ENCODE measurements at places on chromosomes 16 and 17. TPM values are rescaled to one million over a fixed set of nuclear protein-coding genes. Genes with fewer than 3 reads are reported as not detected.

RASL10B gene
- not detected for total RNA-seq

SNX11 gene
- total RNA-seq = 35.7 TPM

MYO15B gene
- 188 TPM for total RNA-seq

SKAP1 gene
- not detected for total RNA-seq

PRSS36 gene
- total RNA-seq = 0.87 TPM

RPL23 gene
- total RNA-seq = 89.8 TPM

MYOCD gene
- total RNA-seq = 38.5 TPM

KRTAP4-1 gene
- total RNA-seq = not detected

ZNF624 gene
- total RNA-seq = not detected

TMEM11 gene
- total RNA-seq = 2.3 TPM

OTOP3 gene
- not detected for total RNA-seq

PDF gene
- total RNA-seq = 23.2 TPM

CCDC154 gene
- total RNA-seq = not detected

CPNE7 gene
- total RNA-seq = 1.6 TPM

GNG13 gene
- not detected for total RNA-seq

CLEC18A gene
- total RNA-seq = 1.7 TPM

PRSS27 gene
- total RNA-seq = 0.55 TPM

LIMD2 gene
- total RNA-seq = 9.6 TPM

TMEM114 gene
- total RNA-seq = not detected

ZBTB4 gene
- total RNA-seq = 22.3 TPM

NIP7 gene
- total RNA-seq = 8.3 TPM

ALOX15B gene
- 1.5 TPM for total RNA-seq

NARF gene
- 29.4 TPM for total RNA-seq

OTOP2 gene
- total RNA-seq = 3.2 TPM

RNF43 gene
- total RNA-seq = 269 TPM

C16orf89 gene
- total RNA-seq = 60.9 TPM

GALR2 gene
- not detected for total RNA-seq

NAGS gene
- 0.58 TPM for total RNA-seq

SLC5A10 gene
- not detected for total RNA-seq

XYLT1 gene
- 9.4 TPM for total RNA-seq

GSDMA gene
- not detected for total RNA-seq

All from stomach (tissue), 19 donors.